HFF-Myc (cell line): ENCODE measurements at places on chromosomes 5 and 9.
A peak's percentile ranks its signal among the peaks of the same experiment; 100 is the strongest.

DNA sequence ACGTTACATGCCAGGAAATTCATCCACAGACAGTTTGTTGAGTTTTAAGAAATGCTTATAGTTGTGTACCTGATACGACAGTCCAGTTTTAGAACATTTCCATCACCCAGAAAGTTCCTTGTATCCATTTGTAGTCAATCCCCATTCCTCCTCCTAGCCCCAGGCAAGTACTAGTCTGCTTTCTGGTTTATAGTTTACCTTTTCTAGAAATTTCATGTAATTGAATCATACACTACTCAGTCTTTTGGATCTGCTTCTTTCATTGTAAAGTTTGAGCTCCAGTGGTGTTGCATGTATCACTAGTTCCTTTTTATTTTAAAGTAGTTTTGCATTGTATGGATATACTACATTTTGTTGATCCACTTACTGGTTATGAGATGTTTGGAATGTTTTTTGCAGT is 291.2 kb downstream of the AOPEP start:
- no peak for DNase-seq

GRCh38 chr9:136303066-136303824 is 649 bp downstream of the CCDC187 start:
- DNase-seq, result no peak

DNA sequence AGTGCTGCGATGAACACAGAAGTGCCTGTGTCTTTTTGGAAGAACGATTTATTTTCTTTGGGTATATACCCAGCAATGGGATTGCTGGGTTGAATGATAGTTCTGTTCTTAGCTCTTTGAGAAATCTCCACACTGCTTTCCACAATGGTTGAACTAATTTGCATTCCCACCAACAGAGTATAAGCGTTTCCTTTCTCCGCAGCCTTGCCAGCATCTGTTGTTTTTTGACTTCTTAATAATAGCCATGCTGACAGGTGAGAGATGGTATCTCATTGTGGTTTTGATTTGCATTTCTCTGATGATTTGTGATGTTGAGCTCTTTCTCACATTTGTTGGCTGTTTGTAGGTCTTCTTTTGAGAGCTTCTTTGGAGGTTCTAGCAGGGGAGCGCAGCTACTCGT is 134.6 kb downstream of the TENT4A start:
- DNase-seq, result no peak

DNA sequence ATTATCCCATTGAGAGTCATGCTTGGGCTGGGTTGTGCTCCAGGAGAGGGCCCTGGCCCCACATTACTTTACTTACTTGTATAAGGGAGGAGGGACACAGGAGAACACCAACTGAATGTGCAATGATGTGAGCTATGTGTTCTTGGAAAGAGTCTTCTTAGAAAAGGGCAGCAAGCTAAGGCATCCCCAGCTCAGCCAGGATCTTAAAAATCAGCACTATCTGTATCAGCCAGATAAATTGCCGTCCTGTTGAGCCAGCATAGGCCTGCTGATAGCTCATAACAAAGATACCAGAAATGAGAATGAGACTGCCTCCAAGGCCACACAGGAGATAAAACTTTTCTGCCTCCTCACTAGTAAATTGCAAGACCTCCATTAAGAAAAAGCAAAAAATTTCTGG is 357.5 kb downstream of the CAAP1 start:
- DNase-seq, result no peak

GRCh38 chr5:103929338-103930013 is 366.9 kb upstream of the NUDT12 start:
- no peak for DNase-seq

DNA sequence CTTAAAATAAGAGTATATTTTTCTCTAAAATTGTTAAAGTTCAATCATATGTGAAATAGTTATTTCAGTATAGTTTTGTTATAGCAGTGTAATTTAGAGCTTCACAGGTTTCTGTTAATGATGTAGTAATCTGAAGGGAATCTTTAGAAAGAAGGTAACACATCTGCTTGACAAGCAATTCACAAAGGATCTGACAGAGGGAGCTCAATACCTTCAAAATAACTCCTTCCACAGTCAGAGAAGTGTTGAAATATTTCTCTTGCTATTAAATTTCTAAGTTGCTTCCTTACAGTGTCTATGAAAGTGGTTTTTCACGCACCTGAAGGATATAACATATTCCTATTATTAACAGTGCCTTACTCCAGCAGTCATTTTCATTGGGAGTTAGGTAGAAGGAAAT is 44.9 kb downstream of the SLC25A51 start:
- DNase-seq, result no peak

- DNase-seq, result no peak
Measured at GRCh38 chr5:13704396-13704795, 240.1 kb downstream of the DNAH5 start.

DNA sequence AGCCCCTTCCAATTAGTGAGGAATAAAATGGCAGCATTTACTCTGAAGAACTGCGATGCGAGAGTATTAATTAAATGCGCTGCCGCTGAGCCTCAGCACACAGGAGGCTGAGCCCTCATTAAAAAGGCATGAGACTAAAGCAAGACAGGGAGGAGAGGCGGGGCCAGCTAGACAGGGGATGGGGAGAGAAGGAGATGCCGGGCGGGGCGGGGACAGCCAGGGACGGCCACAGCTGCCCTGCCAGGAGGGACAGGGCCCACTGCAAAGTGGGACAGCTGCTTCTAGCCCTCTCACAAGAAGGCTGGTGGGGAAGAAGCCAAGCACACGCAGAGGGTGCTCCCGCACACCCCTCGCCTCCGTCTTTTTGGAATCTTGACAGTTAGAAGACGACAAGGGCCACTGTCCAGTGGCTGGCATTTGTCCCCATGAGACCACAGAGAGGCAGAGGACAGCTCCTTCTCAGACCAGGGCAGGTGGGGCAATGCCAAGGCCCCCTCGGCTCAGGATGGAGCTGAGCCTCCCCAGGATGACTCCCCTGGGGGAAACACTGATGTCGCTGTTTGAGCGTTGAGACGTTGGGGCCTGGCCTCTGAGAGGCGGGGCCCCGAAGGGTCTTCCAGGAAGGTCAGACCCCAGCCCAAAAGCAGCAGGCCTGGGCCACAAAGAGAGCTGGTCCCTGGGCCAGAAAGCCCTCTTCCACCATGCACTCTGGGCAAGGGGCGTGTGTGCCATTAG is 26.9 kb downstream of the ADAMTS2 start:
- DNase-seq, result no peak

- DNase-seq, result no peak
Measured at GRCh38 chr9:32533336-32533735, 7.3 kb upstream of the RIGI start.

GRCh38 chr9:70949239-70949638 is 172.2 kb downstream of the TRPM3 start:
- no peak for DNase-seq

- no peak for DNase-seq
Measured at GRCh38 chr5:61732369-61732768, 400.3 kb downstream of the ZSWIM6 start.

GRCh38 chr9:112135706-112136105 is 39.4 kb downstream of the SUSD1 start:
- no peak for DNase-seq

- peak; percentile 41 for DNase-seq
Measured at GRCh38 chr9:16236311-16236710, 634.2 kb downstream of the BNC2 start.

GRCh38 chr5:166068547-166069335 is 2222.7 kb upstream of the WWC1 start:
- no peak for DNase-seq

DNA sequence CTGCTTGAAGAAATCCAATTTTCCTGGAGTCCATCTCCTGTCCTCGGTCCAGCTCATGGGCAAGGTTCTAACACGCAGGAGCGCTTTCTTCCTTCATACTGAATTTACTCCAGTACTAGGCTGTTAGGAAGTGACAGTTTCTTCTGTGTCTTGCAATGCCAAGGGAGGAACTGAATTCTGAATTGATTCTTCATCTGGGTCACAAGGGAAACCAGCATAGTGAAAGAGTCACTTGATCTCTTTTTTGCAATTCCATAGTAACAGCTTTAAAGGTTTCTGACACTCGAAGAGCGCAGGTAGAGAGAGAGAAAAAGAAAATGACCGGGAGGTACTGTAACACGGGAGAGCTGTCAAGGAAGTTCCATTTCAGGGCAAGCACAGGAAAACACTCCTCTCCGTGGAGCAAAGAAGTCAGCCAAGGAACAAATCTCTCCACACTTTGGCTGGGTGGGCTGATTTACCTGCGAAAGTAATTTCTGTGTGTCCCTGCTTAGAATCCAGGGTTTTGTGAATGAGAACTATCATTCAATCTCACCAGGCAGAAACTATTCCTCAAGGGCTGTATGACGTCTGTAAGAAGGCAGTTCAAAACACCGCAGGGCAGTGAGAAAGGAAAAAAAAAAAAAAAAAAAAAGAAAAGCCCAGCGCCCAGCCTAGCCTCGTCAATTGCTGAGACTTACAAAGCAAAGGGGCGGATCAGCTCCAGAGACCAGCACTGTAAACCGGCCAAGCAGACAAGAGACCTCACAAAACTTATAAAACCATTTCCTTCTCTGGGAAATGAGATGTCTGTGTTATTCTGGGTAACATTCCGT is 617.8 kb downstream of the PDE4D start:
- no peak for DNase-seq

- no peak for DNase-seq
Measured at GRCh38 chr9:37425298-37425752, 2.8 kb downstream of the GRHPR start.

DNA sequence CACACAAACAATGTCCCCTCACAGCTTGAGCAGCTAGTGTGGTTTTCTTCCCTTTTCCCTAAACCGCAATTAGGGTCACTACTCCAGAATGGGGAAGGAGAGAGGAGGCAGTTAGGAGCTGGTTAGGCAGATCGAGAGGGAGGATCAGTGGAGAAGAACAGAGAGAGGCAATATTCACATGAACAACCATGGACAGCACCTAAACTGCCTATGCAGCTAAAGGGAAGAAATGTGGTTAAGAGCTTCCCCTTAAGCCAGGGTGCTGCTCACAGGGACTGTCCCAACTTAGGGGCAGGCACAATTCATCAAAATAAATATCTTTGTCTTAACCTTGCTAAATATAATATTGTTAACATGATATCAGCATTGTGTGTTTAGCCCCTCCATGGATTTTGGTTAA is 359.3 kb upstream of the CDH18 start:
- DNase-seq, result no peak

DNA sequence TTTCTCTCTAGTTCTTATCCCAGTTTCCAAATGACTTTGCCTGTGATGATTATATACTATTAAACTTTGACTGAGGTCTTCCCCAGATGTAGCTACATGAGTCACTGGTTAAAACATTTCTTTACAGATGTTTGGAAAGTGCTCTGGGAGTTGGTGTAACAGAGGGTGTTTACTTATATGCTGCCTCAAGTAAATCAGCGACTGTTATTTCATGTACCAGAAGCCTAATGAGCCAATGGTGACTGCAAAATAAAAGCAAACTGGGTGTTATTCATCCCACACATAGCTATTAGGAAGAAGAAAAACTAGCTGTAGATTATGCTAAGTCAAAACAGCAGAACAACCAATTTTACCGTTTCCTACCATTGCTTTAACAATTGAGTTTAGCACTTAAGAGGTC is 929.7 kb upstream of the SEMA6A start:
- no peak for DNase-seq

- no peak for DNase-seq
Measured at GRCh38 chr9:26262421-26263107, 584.3 kb upstream of the TUSC1 start.

- DNase-seq, result peak; percentile 98
Measured at GRCh38 chr5:172795318-172795977, 24.5 kb upstream of the DUSP1 start.

DNA sequence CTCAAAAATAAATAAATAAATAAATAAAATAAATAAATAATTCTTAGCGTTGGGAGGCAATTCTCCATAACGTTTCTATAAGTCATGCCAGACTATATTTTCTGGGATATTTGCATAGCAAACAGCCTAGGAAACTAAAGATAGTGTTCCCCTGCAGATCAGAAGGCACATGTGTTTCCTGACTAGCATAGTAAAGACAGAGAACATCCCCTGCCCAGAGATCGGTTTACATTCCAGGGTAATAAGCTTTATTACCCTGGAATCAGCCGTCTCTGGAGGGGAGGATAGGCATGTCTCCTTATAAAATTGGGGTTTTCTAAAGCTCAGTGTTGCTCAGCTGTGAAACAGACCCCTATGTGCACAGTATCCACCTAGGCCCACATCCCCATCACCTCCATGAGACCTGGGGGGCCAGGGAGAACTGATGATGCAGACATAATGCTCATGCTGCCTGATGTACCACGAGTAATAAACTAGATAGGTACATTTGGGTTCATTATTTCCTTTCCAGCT is 36.9 kb upstream of the IFNK start:
- DNase-seq, result no peak

- DNase-seq, result no peak
Measured at GRCh38 chr5:169641253-169641652, 4.2 kb downstream of the DOCK2 start.
